Mesenchymal stem cell (in vitro differentiated cells and primary cell): ENCODE measurements at places on chromosomes 7 and 10.

DNA sequence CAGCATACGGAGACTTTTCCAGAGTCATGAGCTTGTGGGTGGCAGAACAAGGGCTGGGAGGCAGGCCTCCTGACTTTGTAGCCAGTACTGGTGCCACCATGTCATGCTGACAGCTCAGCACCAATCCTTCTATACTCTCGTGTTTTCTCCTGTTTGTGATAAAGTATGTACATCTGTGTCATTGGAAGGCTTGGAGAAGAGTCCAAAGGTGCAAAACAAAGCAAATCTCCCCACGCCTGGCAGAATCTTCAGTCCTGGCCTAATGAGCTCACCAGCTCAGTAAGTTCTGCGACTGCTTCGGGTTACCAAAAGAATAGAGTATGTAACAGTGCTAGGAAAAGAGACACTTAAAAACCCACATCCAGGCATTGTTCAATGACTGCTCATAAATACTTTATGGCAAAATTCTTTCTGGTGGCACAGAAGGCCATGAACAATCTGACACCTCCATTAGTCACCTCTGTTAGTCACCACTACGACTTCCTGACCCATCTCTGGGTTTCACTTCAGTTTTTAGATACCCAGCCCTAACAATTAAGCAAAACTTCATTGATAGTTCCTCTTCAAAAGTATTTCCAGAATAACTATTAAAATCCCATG, 24.5 kb downstream of the STEAP1 start:
- no peak overlapping the region for H3K4me3 ChIP-seq
- no peak overlapping the region for H3K27ac ChIP-seq
- H3K4me1 ChIP-seq = peaks cover 3% of the 10 kb centered on the region
- DNase-seq = peak; percentile 18
- no peaks in the 10 kb centered on the region for H3K27me3 ChIP-seq
- no peaks in the 10 kb centered on the region for H3K36me3 ChIP-seq

DNA sequence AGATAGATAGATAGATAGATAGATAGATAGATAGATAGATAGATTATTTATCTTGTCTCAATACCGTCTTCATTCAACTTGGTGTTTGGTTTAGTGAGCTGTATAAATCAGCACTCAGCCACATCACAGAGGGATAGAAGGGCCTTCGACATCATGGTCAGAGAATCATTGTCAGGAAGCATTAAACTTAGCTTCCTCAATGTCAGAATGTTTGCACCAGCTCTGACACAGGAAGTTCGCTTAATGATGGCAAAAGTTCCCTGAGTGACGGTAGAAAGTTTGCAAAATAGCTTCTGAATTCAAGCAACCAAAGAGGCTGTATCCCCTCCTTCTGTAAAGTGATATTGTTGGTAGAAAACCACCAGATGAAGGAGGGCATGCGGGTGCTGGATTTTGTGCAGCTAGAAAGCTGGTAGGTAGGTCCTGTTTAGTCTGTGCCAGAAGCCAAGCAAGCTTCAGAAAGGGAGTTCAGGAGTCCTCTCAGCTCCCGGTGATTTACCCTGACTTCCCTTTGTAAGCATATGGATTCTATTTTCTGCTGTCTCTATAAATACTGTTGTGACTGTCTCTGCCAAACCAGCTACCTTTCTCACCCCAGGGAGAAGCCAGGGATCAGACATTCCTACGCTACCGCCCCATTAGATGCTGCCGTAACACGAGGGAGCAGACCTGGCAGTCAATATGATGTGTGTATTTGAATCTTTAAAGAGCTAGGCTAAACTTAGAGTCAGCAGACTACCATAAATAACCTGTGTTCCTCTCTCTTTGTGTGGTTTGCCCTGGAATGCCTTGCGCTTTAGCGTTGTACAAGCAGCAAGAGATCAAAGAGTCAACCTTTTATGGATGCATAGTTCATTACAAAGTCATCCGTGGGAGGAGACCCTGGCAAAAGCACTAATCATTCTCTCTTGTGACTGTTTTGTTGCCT, 200.5 kb upstream of the KIAA1217 start:
- H3K27me3 ChIP-seq = no peaks in the 10 kb centered on the region
- DNase-seq = no peak
- no peaks in the 10 kb centered on the region for H3K4me1 ChIP-seq
- H3K27ac ChIP-seq = no peak overlapping the region
- H3K36me3 ChIP-seq = no peaks in the 10 kb centered on the region

- H3K4me1 ChIP-seq = peaks cover 2% of the 10 kb centered on the region
- no peak overlapping the region for H3K4me3 ChIP-seq
- peaks cover 9% of the 10 kb centered on the region for H3K27me3 ChIP-seq
Measured at GRCh38 chr10:12906051-12906541, 95.4 kb downstream of the CCDC3 start.

- peaks cover 18% of the 10 kb centered on the region for H3K27me3 ChIP-seq
- H3K36me3 ChIP-seq = no peaks in the 10 kb centered on the region
- H3K4me3 ChIP-seq = no peak overlapping the region
Measured at GRCh38 chr10:96511044-96511945, 2.4 kb downstream of the TLL2 start.

DNA sequence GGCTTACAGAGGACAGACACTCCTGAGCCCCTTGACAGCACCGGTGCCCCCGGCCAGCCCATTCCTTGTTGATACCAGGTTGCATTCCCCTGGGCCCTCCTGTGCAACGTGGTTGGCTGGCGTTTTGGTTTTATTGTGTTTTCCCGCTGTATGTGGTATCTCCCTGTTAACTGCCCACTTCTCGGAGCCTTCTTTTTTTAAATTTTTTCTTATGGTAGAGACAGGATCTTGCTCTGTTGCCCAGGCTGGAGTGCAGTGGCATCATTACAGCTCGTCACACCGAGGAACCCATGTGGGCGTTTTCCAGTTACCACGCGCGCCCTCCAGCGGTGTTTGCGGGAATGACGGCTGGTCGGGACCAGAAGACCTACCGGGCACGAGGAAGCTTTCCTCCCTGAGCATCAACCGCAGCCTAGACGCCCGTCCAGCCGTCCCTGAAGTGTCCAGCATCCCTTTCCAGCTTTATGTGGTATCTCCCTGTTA, 16.9 kb upstream of the ZFAND2A start:
- H3K4me3 ChIP-seq = no peak overlapping the region
- peak; percentile 55 for DNase-seq
- no peaks in the 10 kb centered on the region for H3K36me3 ChIP-seq
